Gastroesophageal sphincter (tissue), 4 donors: ENCODE measurements at places on chromosomes 11 and 22. TPM values are rescaled to one million over a fixed set of nuclear protein-coding genes. Genes with fewer than 3 reads are reported as not detected.
A peak's percentile ranks its signal among the peaks of the same experiment; 100 is the strongest.

GRCh38 chr11:124096364-124096763 is 18.9 kb upstream of the VWA5A start:
- no peak for ATAC-seq

DNA sequence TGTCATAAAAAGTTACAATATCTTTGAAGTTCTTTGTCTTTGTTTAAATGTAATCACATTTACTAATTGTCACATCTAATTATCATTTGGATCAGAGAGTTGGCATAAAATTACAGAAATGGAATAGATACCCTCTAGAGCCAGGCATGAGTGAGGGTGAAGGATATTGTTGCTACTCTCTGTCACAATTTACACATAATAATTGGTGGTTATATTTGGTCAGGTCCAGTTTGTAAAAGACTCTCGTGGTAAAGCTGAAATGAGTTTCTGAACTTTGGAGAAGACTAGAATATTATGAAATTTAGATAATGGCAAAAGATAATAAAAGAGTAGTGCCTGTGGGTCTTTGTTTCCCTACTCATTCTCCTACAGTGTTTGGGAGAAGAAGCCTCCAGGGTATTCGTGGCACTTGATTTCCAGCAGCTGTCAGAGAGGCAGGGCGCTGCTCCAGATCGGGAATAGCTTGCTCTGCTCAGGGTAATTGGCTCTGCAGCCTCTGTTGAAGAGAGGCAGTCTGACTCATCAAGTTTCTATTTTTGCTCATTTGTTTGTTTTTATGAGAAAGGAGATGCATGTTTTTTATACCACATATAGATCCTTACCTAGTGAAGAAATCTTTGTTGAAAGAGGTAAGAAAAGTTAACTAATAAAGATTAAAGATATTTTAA is 349.9 kb downstream of the CNTN5 start:
- ATAC-seq, result no peak

MAP6 gene
- total RNA-seq, result 23.8 TPM

MAPK12 gene
- total RNA-seq, result 16.4 TPM

DNA sequence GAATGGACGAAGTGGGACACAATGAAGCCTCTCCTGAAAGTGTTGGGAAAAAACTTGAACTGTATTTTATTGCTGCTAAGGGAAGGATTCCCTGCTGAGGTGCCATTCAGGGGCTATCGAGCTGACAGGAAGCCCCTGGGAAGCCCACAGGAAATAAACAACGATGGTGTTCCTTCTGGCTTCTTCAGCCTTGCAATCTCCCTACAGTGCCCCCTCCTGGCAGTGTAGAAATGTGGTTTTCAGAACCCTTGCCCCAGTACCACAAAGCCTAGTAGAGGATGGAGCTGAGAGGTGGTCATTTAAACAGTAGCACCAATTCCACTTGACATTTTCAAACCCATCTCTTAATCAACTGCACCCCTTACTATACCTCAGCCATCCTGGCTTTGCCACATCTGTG is 676.7 kb upstream of the ARHGAP42 start:
- ATAC-seq, result no peak

DNA sequence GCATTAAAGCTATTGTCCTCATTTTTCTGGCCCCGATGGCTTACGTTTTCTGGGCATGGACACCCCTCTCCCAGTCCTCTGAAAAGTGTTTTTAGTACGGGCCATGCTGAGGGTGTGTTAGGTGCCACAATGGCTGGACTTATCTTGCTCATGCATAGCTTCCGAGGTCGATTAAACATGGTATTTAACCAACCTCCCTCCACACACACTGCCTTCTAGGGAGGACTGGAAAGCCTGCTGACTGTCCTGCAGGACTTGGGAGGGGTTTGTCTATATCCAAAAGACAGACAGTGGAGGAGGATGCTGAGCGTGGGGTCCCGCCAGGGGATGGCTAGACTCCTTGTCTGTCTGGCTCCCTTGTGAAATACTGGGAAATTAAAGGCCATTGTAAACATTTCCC is 95.3 kb downstream of the FBXO7 start:
- no peak for ATAC-seq

DNA sequence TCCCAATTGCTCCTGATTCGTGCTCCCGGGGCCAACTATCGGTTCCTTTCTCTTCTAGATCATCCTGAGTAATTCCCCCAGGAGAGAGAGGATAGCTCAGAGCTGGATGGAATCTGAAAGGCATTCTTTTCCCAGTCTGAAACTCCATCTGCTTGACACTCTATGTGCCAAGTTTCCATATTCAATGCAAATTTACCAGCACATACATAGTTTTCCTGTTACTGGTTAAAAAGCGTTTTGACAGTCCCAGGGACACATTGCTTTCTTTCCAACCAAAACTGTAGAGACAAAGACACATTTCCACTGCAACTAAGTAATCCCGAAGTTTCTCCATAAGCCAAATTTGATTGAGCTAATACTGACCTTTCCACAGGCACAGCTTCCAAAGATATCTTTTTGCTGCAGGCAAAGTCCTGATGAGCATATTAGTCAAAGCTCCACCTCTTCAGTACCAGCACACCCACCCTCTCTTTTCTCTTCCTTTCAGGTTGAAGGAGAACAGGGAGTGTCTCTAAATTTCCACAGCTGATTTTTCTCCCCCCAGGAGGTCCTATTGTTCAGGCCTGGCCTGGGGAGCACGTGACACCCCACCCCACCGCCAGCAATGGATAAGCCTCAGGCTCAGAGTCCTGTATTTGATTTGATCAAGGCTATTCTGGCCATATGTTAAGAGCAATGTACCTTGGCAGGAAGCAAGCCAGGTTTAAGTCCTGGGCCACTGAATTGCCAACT is 9.7 kb upstream of the ANKK1 start:
- no peak for ATAC-seq

MDK gene
- total RNA-seq, result 5.0 TPM

DNA sequence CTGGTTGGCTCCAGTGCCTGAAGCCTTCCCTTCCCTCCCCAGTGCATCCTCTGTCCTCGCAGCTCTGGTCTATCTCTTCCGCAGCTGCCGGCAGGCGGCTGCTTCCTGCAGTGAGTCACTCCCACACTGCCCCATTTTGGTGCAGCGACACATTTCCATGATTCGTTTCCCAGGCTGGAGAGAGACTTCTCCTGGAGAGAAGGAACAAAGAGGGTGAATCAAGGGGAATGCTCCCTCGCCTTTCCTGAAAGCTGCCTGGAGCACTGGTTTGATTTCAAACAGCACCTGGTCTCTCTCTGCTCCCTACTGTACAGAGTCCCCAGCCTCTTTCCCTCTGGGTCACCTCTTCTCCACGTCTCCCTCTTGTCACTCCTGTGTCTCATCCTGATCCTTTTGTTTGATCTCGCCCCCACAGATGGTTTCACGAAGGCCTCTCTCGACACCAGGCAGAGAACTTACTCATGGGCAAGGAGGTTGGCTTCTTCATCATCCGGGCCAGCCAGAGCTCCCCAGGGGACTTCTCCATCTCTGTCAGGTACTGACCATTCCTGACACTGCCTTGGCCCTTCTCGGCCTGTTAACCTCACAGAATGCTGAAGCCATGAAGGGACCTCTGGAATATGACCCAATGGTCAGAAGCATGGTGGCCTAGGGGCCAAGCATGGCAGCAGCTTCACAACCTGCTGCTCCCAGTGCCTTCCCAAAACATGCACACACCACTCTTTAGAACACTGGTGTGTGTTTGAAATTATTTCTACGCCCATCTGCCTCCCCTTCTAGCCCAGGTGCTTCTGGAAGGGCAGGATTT is at the start of gene TMA7B:
TMA7B (plus strand) TSS at position 758 of the 808 bp plus-strand sequence. CDS start 3,978 bp downstream, outside the sequence.
- no peak for ATAC-seq

PGA3 gene
- total RNA-seq, result not detected

INSC gene
- 1.9 TPM for total RNA-seq

- ATAC-seq, result peak; percentile 90
Measured at GRCh38 chr11:130390071-130390758, 38.2 kb downstream of the ADAMTS8 start.

OTOG gene
- total RNA-seq, result not detected

ZBTB16 gene
- total RNA-seq, result 284 TPM

SLC22A6 gene
- not detected for total RNA-seq

DNA sequence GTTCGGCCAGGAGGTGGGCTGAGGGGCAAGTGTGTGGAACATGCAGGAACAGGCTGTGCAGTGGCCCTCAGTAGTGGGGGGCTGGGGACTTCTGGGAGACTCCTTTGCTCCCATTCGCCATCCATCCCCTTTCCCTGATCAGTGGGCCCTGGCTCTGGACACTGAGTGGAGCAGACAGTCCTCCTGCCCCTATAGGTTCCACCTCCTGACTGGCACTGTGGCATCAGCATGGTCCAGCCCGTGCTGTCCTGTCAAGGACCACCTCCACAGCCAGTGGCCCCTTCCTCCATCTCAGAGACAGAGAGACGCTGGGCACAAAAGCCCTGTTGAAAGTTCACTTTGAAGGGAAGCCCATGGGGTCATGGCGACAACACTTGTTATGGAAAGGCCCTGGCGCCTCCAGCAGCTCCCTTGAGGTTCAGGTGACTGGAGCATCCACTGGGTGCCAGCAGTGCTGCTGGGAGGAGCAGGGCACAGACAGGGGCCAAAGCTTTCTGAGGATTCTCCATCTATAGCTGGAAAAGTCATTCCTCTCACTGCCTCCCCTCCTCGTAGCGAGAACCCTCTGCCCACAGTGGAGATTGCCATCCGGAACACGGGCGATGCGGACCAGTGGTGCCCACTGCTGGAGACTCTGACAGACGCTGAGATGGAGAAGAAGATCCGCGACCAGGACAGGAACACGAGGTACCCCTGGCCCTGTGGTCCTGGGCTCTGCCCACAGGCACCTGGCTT is 5.6 kb downstream of the DERL3 start:
- no peak for ATAC-seq

KIAA1671 gene
- 41.8 TPM for total RNA-seq

C22orf23 gene
- 0.40 TPM for total RNA-seq

OR4S1 gene
- total RNA-seq, result not detected

WNT11 gene
- 3.3 TPM for total RNA-seq

- ATAC-seq, result no peak
Measured at GRCh38 chr11:128058580-128059208, 528.7 kb downstream of the ETS1 start.

DNA sequence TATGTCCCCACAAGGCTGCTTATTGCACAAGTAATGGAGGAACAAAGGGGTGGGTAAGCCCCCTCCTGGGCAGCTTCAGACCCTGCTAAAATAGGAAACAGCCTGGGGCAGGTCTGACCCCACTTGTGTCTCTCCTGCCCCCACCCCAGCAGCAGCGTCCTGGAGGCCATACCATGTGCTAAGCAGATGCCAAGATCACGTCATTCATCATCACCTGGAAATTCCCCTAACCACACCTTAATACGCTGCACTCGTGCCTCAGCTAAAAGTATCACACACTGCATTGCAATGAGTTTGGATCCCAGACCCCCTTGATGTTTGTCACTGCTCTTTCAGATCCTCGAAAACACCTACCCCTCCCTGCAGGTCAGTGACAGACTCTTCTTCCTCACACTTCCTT is 27.8 kb upstream of the GGTLC2 start:
- ATAC-seq, result no peak

TTLL12 gene
- 21.9 TPM for total RNA-seq

DNA sequence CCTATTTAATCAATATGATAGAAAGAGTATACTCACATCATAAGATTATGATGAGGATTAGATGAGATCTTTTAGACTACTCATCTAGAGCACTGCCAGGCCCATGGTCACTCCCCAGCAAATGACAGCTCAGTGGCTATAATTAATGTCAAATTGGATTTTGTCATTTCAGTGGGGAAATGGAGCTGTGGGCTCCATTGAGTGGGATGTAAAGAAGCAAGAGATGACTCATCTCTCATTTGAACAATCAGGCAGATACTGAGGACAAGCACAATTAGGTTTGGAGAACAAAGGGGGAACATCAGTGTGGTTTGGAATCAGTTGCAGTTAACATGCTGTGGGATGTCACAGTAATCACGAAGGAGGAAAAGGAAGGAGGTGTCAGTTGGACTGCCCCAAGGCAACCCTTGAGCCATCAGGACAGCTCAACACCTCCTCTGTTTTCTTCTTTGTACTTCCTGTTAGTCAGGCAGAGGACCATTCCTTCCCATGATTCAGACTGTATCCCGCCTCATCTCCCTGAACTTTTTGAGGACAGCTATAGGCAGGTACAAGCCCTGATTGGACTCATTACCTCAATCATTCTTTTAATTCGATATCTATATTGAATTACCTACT is 473.7 kb upstream of the ISX start:
- ATAC-seq, result no peak

DNA sequence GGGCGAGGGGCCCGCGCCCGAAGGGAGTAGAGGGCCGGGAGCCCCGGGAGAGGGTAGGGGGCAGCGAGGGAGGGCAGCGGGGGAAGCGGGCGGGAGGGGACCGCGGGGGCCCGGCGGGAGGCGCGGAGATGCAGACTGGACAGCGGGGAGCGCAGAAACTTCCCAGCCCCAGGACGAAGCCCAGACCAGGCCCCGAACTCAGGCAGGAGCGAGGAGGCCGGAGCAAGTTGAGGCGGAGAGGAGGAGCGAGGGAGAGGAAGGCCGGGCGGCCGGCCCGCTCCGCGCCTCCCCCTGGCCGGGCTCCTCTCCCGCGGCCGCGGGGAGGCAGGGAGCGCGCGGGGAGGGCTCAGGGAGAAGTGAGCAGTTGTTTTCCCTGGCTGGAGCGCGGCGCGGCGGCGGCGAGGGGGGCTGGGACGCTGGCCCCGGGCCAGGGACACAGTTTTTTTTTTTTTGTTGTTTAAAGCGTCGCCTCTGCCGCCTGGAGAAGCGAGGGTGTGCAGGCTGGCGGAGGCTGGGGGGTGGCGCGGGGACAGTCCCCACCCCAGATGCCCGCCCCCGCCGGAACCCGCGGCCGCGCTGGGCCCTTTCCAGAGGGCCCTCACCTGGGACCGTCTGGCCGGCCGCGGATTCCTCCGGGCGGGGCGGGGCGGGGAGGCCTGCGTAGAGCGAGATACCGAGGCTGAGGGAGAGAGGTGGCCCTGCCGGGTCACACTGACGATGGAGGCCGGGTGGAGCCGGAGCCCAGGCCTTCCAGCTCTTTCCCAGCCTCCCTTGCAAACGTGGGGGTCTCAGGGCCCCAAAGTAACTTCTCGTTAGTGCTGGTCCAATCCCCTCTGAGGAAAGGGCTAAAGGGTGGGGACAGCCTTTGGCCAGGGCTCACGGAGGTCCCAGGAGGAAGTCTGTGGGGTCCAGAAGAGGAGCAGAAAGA is at the start of gene LTBP3:
LTBP3 (minus strand) TSS at position 358 of the 928 bp plus-strand sequence. CDS start 400 bp downstream, outside the sequence.
- peak; percentile 88 for ATAC-seq

C11orf21 gene
- 0.15 TPM for total RNA-seq

PIK3IP1 gene
- total RNA-seq, result 29.5 TPM

DNA sequence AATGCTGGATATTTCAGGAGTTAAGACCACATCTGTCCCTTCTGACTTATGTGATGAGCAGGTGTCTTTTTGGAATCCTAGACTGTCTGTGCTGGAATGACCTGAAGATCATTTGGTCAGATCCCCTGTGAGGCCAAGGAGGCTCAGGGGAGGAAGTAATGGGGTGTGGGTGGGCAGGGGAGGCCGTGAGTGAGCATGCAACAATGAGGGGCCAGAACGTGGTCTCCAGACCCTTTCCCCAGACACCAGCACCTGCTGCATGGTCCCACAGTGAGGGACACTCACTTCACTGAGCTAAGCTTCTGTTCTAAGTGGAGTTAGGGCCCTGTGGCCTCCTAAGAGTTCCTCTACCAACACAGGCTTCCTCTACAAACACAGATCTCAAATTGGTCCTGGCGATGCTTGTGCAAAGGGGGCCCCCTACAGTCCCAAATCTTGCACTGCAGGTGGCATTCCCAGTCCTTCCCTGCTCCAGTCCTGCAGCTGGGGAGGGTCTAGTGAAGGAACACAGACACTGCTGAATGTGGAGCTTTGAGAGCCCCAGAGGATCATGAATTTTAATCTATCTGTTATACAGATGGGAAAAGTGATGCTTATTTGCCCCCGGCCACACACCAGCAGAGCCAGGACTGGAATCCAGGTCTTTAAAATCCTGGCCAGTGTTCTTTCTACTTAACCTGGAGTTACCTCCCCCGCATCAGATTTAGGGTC is 7.4 kb downstream of the USP2 start:
- peak; percentile 61 for ATAC-seq

- no peak for ATAC-seq
Measured at GRCh38 chr22:49439373-49439772, 388.3 kb downstream of the BRD1 start.
